ENCODE measurements at places on chromosomes 6 and 20. TPM values are rescaled to one million over a fixed set of nuclear protein-coding genes. Genes with fewer than 3 reads are reported as not detected.

GRCh38 chr20:36307412-36308325 lies 1.5 kb downstream of the DLGAP4 start:
- H3K27me3 ChIP-seq: no peaks in the 10 kb centered on the region
- H3K36me3 ChIP-seq: no peaks in the 10 kb centered on the region
- DNase-seq: no peak
- no peak overlapping the region for H3K4me3 ChIP-seq

GRCh38 chr6:170265655-170266054 lies 25.2 kb downstream of the DLL1 start:
- no peak overlapping the region for H3K27ac ChIP-seq
- no peak for DNase-seq
- H3K36me3 ChIP-seq: no peaks in the 10 kb centered on the region
- no peaks in the 10 kb centered on the region for H3K27me3 ChIP-seq
- H3K4me1 ChIP-seq: no peaks in the 10 kb centered on the region
- H3K4me3 ChIP-seq: no peak overlapping the region

DNA sequence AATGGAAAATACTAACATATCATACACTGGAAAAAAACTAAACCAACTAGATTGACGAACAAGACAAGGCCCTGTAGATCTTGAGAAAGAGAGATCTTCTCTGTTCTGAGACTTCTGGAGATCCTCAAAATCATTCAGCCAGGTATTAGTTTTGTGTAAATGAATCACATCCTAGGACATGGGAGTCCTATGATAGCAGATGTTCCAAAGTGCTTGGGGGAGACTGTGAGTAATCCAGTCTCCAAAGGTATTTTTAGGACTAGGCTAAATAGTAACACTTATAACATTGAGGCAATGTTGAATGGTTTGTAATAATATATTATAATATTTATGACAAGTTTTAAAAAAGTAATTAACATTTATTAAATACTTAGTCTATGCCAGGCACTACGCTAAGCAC lies 275.0 kb downstream of the BTBD9 start:
- peaks cover under 1% of the 10 kb centered on the region for H3K4me1 ChIP-seq
- no peaks in the 10 kb centered on the region for H3K27me3 ChIP-seq
- H3K36me3 ChIP-seq: no peaks in the 10 kb centered on the region
- no peak overlapping the region for H3K27ac ChIP-seq

DNA sequence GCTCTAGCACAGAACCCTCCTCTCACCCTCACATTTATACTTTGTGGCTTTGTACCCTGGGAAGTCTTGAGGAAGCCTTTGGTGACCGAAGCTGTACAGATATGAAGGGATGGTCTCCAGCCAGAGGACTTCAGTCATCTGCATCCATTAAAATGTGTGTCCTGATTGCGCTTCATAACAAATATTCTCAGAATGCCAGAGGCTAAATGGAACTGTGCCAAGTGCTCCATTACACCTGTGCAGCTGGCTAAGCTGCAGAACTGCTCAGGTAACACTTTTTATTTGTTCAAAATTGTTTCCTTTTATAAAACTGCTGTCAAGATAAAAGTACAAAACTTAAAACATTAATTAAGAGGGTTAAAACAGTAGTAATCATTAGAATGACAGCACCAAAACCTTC lies 22.3 kb downstream of the TPBG start:
- no peak overlapping the region for H3K27ac ChIP-seq
- H3K4me3 ChIP-seq: no peak overlapping the region
- no peaks in the 10 kb centered on the region for H3K4me1 ChIP-seq
- DNase-seq: no peak

GRCh38 chr6:92468066-92468465 lies 951.3 kb downstream of the EPHA7 start:
- DNase-seq: no peak
- H3K27ac ChIP-seq: no peak overlapping the region
- H3K4me3 ChIP-seq: no peak overlapping the region
- H3K4me1 ChIP-seq: no peaks in the 10 kb centered on the region
- H3K27me3 ChIP-seq: no peaks in the 10 kb centered on the region

DNA sequence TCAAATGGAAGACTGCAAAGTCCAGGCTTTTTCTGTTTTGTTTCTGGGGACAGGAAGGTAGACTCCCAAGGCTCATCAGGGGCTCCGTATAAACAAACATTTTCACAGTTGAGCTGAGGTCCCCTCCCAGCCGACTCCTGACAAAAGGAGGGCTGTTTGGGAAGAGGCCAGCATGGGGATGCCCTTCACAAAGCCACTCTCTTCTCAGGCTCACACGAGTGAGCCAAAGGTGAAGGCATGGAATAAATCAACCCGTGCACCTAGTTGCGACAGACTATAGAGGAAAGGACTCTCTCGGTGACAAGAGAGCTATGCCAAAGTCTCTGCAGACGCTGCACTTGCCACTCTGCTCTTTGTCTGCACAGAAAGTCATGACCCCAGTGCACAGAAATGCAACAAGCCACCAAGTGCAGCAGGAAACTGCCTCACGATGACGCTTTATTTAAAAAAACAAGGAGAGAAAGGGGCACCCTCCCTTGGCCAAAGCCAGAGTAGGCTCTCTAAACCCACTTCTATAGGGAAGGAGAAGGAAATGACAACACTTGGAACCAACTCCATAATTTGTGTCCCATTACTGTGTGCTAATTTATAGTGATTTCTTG lies 21.0 kb downstream of the JAG1 start:
- no peaks in the 10 kb centered on the region for H3K36me3 ChIP-seq
- H3K27me3 ChIP-seq: no peaks in the 10 kb centered on the region
- no peak for DNase-seq
- no peak overlapping the region for H3K4me3 ChIP-seq
- peak overlapping the region; percentile 50 for H3K27ac ChIP-seq

The CNBD2 gene
- 3.3 TPM for total RNA-seq

DNA sequence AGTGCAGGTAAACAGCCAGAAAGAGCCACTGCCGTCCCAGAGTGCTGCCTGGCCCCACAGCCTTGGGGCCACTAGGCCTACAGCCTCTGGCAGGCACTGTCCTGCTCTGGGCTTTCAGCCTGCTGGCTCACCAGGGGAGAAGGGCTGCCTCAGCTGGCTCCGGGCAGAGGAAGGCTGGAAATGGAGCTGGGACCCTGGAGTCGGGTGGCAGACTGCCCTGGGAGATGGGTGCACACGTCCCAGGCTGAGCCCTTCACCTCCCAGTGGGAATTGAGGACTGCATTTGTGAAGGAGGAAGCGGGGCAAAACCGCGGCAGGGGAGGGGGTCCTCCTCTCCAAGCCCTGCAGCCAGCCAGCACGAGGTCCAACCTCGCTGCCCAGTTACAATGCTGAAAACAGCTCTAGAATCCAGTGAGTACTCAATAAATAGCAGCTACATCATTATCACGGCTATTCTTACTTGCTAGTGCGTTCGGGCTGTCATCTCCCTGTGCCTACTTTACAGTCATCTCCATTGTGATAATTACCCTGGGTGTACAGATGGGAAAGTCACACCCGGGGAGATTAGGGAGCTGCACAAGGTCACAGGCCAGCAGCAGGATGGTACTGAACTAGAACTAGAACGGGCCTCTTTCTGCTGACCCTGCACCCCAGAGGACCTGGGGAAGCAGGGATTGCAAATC lies 13.1 kb downstream of the ACSS1 start:
- no peaks in the 10 kb centered on the region for H3K36me3 ChIP-seq
- no peak overlapping the region for H3K27ac ChIP-seq
- no peak for DNase-seq
- H3K4me1 ChIP-seq: peaks cover 22% of the 10 kb centered on the region
- H3K27me3 ChIP-seq: no peaks in the 10 kb centered on the region

The VWA7 gene
- total RNA-seq: 5.5 TPM

DNA sequence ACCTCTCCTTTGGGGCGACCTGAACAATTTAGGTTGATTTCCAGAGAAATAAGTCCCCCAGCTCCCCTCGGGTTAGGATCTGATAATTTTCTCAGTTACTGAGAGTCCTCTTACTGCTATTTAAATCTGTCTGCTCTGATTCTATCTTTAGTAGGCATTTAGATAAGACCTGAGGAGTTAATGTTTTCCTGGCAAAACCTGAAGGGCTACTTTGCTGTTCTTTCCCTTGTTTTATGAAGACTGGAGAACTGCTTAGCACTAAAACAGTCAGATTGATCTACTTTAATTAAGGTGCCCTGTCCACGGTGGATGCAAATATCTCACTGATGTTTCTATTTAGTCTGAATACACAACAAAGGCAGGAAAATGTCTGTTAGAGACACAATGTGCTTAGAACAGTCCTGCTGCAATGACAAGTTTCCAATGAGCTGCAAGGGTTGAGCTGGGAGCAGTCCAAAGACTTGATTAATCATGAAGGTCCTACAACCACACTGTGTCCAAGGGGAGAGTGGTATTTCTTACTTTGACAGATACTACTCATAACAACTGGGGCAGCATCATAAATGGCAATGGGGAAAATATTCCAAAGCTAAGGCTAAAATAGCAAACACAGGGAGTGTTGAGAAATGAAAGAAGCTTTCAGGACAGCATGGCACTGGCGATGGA lies 15.7 kb downstream of the ADTRP start:
- no peaks in the 10 kb centered on the region for H3K36me3 ChIP-seq
- no peak for DNase-seq
- peaks cover 6% of the 10 kb centered on the region for H3K4me1 ChIP-seq
- no peak overlapping the region for H3K4me3 ChIP-seq

The VSTM2L gene
- total RNA-seq: 0.35 TPM

- no peak overlapping the region for H3K4me3 ChIP-seq
- no peak for DNase-seq
- H3K4me1 ChIP-seq: peaks cover 2% of the 10 kb centered on the region
Observed at GRCh38 chr6:75449630-75450206, 43.9 kb downstream of the FILIP1 start.
